Activated T-helper 1 cell treated with anti-CD3 and anti-CD28 coated beads, Interleukin-12 subunit alpha, Interleukin-12 subunit beta, Interleukin-2, Interleukin-4 antibody, amounts not matched to agents 30 ng/mL and 10 ng/mL and 1 ng/mL, durations not matched to agents 14 hours and 24 hours and 36 hours (primary cell): ENCODE measurements at places on chromosomes 5 and 9. TPM values are rescaled to one million over a fixed set of nuclear protein-coding genes. Genes with fewer than 3 reads are reported as not detected.

DNA sequence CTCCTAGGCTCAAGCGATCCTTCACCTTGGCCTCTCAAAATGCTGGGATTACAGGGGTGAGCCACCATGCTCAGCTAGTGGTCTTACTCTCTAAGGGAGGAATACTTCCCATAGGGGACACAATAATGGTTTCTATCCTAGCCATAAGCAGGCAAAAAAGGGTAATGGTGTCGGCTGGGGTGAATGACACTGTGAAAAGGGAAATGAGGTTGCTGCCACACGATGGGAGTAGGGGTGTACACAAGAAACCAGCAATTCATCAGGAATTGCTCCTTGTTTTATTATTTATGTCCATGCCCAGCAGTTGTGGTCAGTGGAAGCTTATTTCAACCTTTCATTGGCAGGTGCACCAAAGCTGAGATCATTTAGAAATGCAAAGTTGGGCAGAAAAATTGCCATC, 70.3 kb upstream of the ZFR start:
- no peak for DNase-seq

- DNase-seq = peak; percentile 77
Measured at GRCh38 chr5:172175263-172175719, 12.7 kb downstream of the STK10 start.

Gene PCDHA11
- not detected in 2 replicates for total RNA-seq

- DNase-seq = no peak
Measured at GRCh38 chr5:571791-572190, 40.3 kb upstream of the CEP72 start.

DNA sequence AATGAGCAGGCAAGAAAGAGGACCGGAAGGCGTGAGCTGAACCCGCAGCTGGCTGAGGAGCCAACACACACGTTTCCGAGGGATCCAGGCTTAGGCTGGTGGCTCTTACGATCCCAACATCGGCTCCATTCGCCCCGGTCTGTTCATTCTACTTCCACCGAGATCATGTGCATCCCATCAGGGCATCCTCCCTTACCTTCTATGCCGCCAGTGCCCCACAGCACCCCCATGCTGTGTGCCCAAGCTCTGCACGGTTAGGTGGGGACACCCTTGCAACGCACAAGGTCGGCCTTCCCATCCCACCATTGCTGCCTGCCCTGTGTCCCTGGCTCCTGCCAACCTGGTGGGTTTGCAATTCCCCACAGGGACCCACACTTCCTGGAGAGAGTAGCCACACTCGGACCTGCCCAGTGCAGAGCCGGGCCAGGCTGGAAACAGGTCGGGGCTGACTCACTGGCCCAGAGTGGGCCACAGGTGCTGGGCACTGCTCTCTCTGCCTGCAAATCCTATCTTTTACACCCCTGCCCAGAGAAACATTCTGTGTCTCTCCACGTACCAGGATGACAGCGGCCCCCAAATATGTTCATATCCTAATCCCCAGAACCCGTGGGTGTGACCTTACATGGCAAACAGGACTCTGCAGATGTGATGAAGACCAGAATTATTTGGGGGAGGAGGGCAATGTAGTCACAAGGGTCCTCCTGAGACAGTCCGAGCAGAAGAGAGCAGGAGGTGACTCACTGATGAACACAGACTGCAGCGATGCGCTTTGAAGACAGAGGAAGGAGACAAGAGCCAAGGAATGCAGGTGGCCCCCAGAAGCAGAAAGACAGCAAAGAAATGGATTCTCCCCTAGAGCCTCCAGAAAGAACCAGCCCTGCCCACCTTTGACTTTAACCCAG, 182.2 kb downstream of the AUH start:
- DNase-seq = no peak

DNA sequence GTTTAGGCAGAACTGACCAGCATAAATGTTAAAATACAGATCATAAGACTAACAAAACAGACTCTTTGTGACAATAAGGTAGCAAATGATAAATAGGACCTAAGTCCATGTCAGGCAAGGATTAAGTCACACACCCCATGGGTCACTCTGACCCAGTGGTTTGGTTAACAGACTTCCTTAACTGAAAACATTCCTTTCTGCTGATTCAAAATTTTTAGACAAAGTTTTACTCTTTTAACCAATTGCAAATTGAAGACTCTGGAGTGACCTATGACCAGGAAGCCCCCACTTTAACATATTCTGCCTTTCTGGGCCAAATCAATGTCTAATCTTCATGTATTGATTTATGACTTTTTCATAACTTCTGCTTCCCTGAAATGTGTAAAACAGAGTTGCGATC, 4.9 kb upstream of the NXNL2 start:
- no peak for DNase-seq

GRCh38 chr5:173902743-173903142, 14.6 kb downstream of the CPEB4 start:
- DNase-seq = no peak

- no peak for DNase-seq
Measured at GRCh38 chr5:28914297-28914696, 1875.9 kb upstream of the CDH9 start.

Gene SLC27A6
- total RNA-seq = not detected in 2 replicates

DNA sequence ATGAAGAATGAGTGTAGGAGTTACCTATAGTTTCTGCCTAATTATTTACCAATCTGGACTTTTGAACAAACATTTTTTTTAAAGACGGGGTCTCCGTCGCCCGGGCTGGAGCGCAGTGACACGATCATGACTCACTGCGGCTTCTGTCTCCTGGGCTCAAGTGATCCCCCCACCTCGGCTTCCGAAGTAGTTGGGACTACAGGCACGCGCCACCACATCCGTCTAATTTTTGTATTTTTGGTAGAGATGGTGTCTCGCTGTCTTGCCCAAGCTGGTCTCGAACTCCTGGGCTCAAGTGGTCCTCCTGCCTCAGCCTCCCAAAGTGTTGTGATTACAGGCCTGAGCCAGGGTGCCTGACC, 1.5 kb downstream of the CTNNA1 start:
- DNase-seq = no peak

GRCh38 chr9:13939134-13939533, 374.8 kb downstream of the NFIB start:
- no peak for DNase-seq

GRCh38 chr9:85310573-85310972, 431.2 kb downstream of the AGTPBP1 start:
- DNase-seq = no peak

Gene SLIT3
- 0.03 and 0.20 TPM in 2 replicates for total RNA-seq

DNA sequence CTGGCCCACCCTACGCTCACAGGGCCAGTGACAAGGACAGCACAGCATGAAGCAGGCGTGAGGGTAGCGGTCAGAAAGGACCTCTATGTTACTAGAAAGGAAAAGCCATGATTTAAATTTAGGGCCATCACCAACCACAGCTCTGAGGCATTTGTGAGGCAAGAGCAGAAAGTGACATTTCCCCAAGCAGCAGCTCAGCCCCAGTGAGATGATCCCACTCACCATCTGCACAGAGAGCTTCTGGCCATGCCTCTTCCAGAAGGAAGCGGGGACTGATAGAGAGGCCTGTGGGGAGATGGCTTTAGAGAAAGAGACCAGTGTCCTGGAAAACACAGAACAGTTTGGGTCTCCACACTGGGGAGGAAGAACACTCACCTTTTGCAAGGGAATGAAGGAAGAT, 413.9 kb downstream of the SPOCK1 start:
- DNase-seq = no peak

Gene ZBTB5
- total RNA-seq = 9.6 and 11.2 TPM in 2 replicates

GRCh38 chr9:126173929-126174328, 152.7 kb upstream of the MVB12B start:
- DNase-seq = no peak

DNA sequence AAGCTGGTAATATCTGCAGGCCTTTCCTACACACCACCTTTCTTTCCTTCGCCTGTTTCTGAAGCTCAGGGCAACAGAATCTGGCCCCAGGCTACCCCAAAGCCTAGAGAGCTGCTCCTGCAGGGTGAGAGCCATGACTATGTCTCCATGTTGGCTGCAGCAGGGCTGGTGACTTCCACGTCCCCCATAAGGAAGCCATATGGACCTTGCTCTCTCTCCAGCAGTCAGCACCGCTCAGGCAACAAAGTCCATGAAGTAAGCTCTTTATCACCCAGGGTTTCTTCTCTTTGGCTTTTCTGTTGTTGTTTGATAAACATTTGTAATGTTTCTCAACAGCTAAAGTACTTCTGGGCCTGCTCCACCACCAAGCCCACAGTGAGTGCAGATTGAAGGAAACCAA, 125.2 kb downstream of the SLIT3 start:
- DNase-seq = no peak

Gene COL23A1
- total RNA-seq = not detected in 2 replicates

Gene FGF10
- total RNA-seq = not detected in 2 replicates

- DNase-seq = no peak
Measured at GRCh38 chr9:86825299-86825698, 122.0 kb downstream of the GAS1 start.

DNA sequence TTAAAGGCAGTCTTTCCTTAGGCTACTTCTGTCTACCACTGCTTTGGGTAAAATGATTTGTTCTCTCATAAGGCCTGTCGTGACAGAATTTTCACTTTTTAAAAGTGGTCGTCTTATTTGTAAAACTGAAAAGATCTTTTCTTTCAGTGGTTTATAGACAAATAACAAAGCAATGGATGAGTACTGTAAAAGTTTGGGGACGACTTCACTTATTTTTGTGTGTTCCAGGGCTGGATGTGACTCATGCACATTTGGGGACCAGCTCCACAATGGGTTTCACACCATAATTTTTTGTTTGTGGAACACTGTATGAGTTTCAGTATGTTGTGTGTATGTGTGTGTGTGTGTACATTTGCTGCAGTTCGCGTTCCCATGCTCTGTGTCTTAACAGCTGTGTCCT, 53.6 kb downstream of the ARHGAP26 start:
- DNase-seq = no peak

GRCh38 chr9:103530934-103531333, 535.8 kb downstream of the CYLC2 start:
- DNase-seq = no peak

DNA sequence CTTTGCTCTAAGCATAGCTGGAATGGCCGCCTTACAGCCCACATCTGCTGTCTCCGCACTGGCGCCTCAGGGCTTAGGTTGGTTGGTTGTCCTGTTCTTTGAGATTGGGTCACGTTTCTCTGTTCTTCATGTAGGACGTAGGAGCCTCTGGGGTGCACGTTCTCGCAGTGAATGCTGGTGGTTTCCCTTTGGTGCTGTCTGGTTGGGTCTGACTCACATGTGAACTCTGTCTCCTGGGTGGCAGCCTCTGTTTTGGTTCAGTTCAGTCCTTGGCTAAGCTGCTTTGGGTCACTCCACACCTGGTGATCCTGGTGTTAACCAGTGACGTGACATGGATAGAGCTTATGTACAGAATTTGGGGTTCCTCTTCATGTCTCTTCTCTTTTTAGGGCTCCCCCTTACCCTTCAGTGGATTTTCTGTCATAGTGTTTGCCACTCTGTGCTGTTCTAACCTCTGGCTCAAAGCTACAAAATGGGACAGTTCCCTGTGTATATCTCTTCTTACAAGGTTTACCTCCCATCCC, 12.6 kb upstream of the LPCAT1 start:
- DNase-seq = peak; percentile 50

DNA sequence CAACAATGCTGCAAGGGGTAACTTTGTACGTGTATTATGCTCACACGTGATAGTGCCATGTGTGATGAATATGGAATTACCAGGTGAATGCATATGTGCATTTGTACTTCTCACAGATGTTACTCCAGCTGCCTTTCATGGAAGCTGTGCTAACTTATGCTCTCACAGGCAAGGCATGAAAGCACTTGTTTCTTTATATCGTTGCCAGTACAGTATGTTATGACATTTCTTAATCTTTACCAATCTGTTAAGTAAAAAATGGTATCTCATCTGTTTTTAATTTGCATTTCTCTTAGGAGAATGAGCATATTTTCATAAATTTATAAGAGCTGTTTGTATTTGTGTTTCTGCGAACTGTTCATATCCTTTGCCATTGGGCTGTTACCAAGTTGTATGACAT, 311.8 kb upstream of the DMRT1 start:
- no peak for DNase-seq

DNA sequence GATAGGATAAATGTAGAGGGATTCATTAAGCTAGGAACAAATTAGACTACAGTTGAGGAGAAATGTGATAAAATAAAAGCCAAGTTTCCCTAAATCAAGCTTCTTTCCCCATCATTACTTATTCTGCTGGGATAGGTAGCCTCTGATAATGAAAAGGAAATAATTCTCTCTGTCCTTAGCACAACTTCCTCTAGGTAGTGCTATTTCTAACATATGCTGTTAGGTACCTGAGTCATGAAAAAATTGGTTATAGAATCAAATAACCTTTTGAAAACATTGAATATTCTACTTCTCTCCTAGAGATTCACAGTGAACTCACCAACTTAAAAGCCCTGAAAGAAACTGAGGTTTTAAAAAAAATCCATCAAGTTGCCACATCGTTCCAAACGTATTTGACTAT, 1793.1 kb downstream of the EFNA5 start:
- DNase-seq = no peak

- no peak for DNase-seq
Measured at GRCh38 chr5:25190521-25191000, 545.8 kb upstream of the CDH10 start.

DNA sequence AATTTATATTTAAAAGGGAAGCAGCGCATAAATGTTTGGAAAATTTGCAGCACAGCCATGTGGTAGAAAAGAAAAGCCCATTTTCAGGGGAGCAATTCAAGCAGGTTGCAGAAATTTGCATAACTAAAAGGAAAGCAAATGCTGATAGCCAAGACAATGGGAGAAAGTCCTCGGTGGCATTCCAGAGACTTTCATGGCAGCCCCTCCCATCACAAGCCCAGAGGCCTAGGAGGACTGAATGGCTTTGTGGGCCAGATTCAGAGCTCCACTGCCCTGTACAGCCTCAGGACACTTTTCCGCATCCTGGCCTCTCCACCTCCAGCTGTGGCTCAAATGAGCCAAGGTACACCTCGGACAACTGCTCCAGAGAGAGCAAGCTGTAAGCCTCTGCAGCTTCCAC, 462.9 kb downstream of the CDK5RAP2 start:
- no peak for DNase-seq

DNA sequence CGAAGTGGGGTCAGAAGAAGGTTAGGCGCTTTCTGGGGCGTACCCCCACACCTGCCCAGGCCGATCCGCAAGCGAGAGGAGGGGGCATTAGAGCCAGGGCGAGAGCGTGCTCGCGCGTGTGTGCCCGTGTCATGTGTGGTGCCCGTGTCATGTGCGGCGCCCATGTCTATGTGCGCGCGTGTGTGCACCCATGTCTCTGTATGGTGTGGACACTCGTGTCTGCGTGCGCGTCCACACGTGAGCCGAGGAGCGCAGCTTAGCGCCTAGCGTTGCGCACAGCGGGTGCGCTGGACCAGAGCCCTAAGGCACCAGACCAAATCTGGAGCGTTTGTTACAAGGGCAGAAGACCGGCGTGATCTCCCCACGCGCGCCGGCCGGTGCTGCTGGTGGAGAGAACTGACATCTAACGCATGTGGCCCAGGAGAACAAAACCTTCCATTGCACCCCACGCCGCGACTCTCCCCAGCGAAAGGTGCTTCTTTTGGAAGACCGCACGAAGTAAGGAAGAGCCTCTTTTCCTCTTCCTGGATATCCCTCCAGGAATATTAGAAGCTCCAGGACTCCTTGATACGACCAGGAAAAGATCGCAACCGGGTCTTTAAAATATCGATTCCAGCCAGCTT, 644 bp downstream of the NIM1K start:
- DNase-seq = peak; percentile 12

- no peak for DNase-seq
Measured at GRCh38 chr5:43638546-43638945, 35.6 kb downstream of the NNT start.
